ENCODE measurements at places on chromosomes 16 and 17.
A peak's percentile ranks its signal among the peaks of the same experiment; 100 is the strongest.

- DNase-seq = no peak
Measured at GRCh38 chr17:38912221-38912813, 13.1 kb upstream of the LASP1NB start.

- DNase-seq = no peak
Measured at GRCh38 chr16:28981517-28981916, 3.3 kb upstream of the LAT start.

- no peak for DNase-seq
Measured at GRCh38 chr17:70078994-70079531, 4.0 kb downstream of the KCNJ16 start.

DNA sequence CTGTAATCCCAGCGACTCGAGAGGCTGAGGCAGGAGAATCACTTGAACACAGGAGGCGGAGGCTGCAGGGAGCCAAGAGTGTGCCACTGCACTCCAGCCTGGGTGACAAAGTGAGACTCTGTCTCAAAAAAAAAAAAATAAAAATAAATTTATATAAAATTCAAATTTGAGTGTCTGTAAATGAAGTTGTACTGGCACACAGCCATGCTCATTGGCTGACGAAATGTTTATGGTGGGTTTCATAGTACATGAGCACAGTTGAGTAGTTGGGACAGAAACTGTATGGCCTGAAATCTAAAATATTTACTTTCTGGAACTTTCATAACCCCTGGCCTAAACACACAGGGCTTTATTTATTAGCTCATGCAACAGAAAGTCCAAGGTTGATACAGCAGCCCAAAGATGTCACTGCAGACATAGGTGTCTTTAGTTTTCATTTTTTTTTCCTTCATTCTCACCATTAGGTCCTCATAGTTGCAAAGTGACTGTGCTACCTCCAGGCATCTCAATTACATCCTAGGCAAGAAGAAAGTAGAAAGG is 355.3 kb downstream of the SLC39A11 start:
- DNase-seq = no peak

- DNase-seq = no peak
Measured at GRCh38 chr17:68299817-68300216, 8.5 kb downstream of the ARSG start.

DNA sequence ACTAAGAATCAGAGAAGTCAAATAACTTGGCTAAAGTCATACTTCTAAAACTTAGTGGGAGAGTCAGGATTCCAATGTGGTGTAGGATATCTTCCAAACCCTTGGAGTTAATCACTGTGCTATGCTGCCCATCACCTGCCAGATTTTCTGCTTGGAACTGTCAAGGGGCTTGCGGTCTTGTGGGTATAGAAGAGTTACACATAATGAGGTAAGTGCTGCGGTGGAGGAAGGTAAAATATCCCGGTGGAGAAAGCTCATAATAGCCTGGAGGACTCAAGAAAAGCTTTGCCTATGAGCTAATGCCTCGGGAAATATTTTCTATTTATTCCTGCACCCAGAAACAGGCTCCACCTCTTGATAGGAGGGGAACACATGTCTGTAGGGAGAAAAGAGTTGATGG is 195.6 kb downstream of the UTP18 start:
- DNase-seq = no peak

DNA sequence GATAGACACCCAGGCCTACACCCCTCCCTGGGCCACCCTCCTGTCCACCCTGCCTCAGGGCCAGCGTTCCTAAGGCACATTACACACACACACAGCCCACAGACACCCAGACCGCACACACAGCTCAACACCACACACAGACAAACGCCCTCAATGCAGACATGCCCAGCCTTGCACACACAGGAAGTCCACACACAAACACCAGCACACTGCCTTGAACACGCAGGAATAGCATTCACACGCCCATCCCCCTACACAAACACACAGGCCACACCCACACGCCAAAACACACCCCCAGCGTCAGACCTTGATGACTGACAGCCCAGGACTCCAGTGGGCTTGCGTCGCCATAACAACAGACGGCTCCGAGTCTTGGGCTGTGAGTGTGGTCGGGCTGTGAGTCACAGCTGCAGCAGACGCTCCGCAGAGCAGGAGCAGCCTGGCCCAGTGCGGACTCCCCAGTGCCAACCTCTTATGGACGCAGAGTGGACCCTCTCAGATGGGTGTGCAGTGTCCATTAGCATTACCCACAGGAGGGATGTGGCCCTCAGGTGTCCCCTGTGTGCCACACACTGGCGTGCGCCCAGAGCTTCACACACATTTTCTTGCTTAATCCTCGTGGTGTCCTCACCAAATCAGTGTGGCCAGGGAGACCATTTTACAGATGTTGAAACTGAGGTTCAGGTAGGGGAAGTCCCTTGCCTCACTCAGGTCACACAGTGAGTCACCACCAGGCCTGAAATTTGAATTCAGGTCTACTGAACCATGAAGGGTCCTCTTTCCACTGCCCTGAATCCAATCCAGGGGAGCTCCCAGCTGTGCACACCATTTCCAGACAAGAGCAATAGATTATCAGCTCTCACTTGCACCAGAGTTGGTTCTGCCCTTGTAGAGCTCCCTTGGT is 17.8 kb upstream of the RAI1 start:
- DNase-seq = peak; percentile 85

GRCh38 chr16:57775661-57776469 is 26.4 kb downstream of the KIFC3 start:
- no peak for DNase-seq

DNA sequence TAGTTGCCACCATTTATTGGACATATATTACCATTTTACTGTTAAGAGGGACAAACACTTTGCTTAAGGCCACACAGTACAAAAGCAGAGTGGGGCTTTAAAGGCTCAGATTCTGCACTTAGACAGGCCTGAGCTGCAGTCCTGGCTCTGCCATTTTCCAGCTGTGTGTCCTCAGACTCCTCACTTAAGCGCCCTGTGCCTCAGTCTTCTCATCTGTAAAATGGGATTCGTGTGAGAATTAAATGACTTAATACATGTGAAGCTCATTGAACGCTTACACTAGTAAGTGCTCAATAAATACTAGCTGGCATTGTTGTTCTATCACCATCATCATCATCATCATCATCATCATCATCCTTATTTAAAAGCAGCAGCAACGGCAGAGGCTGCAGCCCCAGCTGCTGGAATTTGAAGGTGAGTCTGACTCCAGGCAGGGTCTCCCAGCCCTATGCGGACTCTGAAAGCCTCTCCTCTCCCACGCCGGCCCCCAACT is 445 bp upstream of the CACNG5 start:
- no peak for DNase-seq

DNA sequence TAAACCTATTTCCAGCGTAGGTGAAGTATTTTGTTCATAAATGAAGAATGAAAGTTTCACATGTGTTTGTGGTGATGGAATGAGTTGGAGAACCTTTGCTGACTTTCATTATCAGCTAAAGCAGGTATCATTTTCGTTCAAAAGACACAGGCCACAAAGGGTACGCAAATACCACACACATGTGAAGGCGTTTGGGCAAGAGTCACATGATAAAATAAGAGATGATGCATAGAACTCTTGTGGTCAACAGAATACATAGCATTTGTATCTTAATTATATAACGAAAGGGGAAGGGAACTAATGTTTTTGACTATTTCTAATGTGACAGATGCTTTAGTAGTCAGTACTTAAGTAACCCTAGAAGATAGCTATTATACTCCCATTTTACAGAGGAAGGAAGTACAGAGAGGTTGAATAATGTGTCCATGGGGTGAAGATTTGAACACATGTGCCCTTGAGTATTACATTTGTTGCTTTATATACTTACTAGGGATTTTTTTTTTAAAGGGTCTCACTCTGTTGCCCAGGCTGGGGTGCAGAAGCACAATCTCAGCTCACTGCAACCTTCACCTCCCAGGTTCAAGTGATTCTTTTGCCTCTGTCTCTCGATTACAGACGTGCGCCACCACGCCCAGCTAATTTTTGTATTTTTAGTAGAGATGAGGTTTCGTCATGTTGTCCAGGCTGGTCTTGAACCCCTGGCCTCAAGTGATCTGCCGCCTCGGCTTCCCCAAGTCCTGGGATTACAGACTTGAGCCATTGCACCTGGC is 4.8 kb downstream of the RPA1 start:
- DNase-seq = no peak

- DNase-seq = no peak
Measured at GRCh38 chr17:76307299-76307965, 644 bp downstream of the QRICH2 start.

- no peak for DNase-seq
Measured at GRCh38 chr16:73192232-73192894, 144.4 kb upstream of the ZFHX3 start.

DNA sequence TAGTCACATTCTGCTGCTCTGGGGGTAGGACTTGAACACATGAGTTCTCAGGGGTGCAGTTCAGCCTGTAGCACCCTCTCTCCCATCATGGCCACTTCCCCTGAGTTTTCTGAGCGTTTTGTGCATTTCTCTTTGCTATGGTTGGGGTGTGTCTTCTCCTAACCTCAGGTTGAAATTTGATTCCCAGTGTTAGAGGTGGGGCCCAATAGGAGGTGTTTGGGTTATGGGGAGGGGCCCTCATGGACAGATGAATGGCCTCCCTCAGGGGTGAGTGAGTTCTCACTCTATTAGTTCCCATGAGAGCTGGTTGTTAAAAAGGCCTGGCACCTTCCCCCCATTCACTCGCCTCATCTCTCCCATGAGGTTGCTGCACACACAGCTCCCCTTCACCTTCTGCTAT is 101.1 kb downstream of the FOXL1 start:
- DNase-seq = no peak

DNA sequence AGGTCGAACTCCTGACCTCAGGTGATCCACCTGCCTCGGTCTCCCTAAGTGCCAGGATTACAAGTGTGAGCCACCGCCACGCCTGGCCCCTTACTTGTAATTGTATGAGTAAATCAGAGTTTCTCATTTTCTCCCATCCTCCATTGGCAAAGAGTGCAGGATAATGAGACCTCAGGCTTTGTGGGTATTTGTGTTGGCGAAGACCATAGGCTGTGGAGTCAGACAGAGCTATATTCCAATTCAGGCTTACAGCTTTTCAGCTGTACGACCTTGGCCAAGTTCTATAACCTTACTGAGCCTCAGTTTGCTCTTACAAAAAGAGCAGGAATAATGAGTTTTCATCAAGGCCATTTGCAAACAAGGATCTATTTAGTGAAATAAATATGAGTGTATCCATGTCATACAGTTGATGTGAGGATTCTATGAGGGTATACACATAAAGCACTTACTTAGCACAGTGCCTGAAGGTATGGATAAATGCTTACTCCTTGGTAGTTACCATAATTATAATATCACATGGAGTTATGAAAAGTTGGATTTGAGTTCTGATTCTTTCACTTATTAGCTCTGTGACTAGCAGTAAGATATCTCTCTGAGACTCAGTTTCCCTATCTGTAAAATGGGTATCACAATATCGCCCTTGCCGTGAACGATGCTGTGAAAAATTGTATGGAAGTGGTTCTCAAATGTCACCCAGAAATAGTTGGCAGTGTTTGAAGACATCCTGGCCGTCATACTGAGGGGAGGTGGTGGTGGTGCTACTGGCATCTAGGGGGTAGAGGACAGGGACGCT is 25.6 kb upstream of the CPPED1 start:
- no peak for DNase-seq

GRCh38 chr16:79598063-79598347 is 2.5 kb downstream of the MAF start:
- no peak for DNase-seq

DNA sequence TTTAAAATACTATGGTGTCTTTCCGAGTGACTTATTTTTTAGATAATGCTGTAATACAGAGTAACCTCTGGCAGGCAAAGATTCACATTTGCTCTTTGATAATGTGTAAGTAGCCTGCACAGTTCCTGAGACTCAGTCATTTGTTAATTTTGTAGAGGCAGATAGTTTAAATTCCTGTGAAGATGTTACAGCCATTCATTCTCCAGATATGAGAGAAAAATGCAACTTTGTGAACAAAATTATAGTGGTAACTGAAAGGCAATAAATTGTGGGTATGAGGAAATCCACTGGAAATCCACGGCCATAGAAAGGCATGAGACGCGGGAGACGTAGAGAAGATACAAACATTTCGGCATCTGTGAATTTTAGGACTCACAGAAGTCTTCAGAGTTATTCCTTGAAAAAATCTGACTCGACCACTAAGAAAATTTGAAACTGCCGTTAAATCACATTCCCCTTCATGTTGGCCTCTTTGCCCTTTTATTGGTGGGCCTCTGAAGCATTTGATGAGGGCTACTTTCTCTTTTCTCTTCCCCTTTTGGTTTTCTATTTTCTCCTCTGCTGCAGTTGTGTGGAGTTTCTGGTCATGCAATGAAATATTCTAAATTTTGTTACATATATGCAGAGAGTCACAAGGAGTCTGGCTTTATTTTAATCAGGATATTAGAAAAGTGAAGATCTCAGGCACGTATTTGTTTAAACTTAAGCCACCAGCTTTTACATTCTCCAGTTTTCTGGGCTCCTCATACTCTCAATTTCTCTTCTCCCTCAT is 18.8 kb downstream of the HS3ST3A1 start:
- no peak for DNase-seq

DNA sequence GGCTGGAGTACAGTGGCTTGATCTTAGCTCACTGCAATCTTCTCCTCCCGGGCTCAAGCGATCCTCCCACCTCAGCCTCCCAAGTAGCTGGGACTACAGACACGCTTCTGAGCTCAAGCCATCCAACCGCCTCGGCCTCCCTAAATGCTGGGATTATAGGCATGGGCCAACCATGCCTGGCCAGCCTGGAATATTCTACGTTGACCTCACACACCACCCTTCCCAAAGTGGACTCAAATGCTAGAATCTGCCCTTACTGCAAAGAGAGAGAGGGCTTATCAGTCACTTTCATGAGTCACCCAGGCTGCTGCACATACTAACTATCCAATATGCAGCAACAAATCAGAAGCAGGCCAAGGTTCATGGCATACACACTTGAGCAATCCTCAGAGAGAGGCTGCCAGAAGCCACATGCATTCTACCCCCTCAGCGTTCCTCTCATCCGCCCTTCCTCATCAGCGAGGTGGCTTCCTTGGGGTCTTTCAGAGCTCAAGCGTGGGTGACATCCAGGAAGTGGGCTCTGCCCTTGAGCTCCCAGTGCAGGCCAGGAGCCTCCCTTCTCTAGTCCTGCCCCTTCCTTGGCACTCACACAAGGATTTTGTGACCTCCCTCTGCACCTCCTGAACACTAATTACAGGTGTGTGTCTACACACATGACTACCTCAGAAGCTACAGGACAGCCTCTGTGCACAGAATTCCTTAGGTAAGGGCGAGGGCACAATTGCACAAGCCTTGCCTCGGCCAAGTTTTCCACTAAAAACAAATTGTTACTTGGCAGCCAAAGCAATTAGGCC is 24.8 kb upstream of the SIAH1 start:
- no peak for DNase-seq

All from effector memory CD8-positive, alpha-beta T cell (primary cell).